ENCODE measurements at places on chromosomes 1 and 21.

DNA sequence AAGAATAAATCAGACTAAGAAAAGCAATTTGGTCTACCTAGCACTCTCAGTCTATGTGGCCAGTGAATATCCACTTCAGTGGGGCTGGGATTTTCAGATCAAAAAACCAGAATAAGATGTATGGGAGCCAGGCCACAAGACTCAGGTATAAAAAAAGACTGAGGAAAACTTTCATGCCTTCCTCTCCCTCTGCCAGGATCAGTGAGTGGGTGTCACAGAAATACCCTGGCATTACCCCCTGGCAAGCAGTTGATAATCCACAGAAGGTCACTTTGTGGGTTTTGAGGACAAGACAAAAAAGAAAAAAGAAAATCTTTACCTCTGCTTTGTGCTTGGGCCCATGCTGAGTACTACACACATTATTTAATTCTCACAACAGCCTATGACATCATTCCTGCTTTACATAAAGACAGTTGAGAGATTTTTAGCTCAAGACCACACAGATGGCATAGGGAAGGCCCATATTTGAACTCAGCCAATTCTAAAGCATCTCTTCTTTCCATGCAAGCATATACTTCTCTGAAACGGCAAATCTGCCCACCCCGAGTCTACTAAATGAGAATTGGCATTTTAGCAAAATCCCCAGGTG is 57.6 kb downstream of the DESI2 start:
- DNase-seq: no peak

- no peak for DNase-seq
These were observed 53.1 kb upstream of the PROX1 start for GRCh38 chr1:213934649-213935048.

DNA sequence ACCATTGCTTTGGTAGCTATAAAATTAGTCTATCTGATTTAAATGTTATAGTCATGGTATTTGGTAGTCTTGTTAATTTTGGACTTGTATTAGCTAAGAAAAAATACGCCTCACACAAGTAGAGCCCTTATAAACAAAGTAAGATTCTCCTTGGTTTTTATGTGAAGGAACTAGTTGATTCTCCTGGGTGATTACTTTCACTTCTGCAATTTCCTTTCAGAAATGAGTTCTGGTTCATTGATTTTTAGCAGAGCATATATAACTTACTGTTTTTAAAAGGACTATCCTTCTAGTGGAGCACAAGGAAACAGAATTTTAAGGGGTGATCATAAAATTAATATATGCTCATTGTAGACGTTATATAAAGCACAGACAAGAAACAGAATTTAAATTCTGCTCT is 120.1 kb downstream of the BACH1 start:
- no peak for DNase-seq

DNA sequence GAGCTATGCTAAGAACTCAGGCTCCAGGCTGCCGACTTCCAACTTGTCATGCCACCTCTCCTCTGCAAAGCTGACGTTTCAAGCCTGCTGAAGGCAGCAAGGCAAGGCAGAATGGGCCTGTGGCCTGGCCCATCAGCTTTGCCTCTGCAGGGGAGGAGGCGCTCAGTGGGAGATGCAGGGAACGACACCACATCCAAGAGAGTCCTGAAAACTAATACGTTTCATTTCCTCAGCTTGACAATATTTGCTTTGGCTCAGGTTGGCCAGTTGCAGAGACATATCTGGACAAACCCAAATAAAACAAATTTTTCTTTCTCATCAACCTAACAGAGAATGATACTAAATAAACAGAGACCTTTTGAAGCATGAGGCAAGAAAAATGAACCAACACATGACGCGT is 35.3 kb downstream of the BEND5 start:
- no peak for DNase-seq

DNA sequence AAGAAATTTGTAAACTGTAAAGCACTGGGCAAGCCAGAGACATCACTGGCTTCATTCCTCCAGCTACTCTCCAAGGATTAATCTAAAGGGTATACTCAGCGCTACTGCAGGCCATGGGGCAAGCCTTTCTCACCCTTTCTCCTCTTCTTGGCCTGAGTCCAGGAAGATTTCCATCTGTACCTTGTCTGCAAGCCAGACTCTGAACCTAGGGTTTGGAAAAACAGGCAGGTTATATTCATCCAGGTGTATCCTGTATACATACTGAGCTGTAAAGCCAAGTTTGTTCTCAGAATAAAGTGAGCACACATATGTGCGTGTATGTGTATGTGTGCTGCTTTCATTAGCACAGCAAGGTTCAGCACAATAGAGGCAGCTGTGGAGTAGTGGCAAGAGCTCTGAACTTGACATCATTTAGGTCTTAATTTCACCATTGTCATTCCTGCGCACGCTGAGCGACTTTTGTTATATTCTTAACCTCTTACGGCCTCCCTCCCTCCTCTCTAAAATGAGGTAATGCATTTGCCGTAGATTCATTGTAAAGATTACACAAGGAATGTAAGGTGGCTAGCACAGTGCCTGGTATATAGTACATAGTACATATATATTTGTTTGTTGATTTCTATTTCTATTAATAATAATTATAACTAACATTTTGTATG is 128.1 kb upstream of the JUN start:
- no peak for DNase-seq

GRCh38 chr1:209723756-209724693 is 19.4 kb downstream of the HSD11B1 start:
- no peak for DNase-seq

Data from activated T-helper 9 cell treated with anti-CD3 and anti-CD28 coated beads, Interleukin-2, amount 50 U/mL, for 16 hours (primary cell).